ENCODE measurements at places on chromosomes 4 and X.
A peak's percentile ranks its signal among the peaks of the same experiment; 100 is the strongest.

DNA sequence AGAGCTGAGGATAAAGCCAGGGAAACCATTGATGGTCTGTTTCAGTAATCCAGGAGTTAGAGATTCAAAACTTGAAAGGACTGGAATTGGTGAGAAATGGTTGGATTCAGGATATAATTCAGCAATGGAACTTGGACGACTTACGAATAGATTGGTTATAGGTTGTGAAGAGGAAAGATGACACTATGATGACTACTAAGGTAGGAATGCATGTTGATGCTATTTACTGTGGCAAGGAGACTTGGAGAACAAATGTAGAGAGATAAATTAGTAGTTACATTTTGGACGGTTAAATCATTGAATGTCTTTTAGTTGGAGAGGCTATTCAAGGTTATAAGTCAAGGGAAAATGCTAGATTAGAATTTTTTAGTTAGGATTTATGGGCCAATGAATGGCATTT lies 365.4 kb upstream of the TECRL start:
- DNase-seq, result no peak

- DNase-seq, result no peak
These were observed 136.2 kb downstream of the TBC1D19 start for GRCh38 chr4:26719954-26720552.

GRCh38 chr4:26568446-26568994 lies 15.4 kb upstream of the TBC1D19 start:
- no peak for DNase-seq

GRCh38 chr4:71380788-71381187 lies 42.0 kb downstream of the SLC4A4 start:
- DNase-seq, result peak; percentile 4

DNA sequence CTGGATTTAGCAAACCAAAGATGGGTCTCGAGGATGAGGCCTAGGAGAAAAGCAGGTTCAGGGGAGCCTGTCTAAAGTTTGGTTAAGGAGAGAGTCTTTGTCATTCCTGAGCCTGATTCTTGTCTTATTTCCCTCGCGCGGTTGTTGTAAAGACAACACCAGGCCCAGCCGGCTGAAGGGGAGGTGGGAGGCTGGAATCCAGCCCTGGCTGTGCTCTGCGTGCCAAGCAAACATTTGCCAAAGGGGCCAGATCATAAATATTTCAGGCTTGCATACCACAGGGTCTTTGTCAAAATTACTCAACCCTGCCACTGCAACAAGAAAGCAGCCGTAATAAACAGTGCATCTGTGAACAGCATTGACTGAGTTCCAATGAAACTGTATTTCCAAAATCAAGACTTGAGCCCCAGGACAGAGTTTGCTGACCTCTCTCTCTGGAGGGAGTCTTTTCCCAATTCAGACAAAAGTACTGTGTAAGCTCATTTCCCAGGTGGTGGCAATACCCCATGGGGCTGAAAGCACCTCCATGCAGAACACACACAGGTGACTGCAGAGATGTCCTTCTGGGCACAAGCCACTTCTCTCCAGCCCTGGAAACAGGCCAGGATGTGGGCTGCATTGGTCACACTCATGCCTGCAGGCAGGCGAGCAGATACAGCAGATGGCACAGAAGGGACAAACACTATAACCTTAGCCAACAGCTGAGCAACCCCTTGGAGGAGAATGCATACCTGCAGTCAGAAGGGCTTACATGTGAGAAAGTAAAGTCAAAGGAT lies 320.3 kb downstream of the STK32B start:
- no peak for DNase-seq

DNA sequence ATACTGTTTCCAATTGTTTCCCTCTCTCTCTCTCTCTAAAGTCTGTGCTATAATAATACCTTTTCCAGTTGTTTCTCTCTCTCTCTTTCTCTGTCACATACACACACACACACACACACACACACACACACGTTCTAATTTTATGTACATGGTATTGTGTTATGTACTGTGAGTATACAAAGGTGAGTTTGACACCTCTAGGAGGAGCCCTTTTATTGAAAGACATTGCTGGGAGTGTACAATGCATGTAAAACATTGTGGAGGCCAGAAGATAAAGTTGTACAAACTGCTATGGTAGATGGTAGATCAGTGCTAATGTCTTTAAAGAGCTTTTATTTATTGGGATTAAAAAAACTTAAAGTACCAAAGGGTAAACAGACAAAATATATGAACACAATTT lies 53.6 kb downstream of the BLTP1 start:
- no peak for DNase-seq

Data from NCI-H2171 (cell line).